ENCODE measurements at places on chromosomes 4 and X.

DNA sequence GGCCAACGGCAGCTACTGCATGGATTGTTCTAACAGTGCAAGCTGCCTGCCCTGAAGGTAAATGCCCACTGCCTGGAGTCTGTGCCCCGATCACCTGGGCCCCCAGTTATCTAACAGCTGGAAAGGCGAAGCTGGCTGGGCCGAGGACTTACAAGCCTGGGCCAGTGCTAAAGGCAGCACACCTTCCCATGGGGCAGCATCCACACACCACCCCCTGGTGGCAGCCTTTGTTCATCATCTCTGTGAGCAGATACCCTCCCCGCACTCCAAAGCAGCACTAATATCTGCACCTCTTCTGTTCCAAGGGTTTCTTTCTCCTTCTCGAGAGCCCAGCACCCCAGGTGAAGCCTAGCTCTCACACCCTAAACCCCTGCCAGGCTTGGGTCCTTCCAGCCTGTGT, 7.6 kb downstream of the SLC2A9 start:
- DNase-seq: peak; percentile 45

DNA sequence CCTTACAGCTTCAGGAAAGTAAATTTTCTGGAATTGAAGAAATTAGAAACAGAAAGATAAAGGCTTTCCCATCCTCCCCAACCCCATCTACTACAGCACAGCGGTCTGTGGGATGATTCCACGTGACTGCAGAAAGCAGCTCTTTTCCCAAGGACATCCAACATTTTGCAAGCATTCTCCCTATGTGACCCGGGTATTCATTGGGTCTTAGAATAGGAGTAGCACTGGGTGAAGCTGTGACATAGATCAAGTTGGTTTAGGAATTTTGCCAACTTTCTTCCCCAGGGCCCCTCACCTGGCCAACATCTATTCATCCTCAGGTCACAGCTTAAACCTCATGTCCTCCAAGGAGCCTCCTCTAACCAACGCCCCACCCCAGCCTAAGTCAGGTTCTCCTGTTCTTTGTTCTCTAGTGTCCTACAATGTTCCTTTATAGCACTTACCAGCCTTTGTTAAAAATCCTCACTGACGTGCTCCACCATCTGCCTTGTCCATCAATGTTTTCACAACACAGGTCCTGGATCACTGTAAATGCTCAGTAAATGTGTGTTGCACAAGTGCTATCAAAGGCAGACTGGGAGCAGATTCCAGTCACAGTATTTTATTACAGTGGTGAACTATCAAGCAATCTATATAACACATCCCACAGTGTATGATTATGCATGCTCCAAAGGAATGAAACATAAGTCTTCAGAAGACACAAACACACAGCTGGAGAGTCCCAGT, 80.9 kb upstream of the MTM1 start:
- DNase-seq: no peak

DNA sequence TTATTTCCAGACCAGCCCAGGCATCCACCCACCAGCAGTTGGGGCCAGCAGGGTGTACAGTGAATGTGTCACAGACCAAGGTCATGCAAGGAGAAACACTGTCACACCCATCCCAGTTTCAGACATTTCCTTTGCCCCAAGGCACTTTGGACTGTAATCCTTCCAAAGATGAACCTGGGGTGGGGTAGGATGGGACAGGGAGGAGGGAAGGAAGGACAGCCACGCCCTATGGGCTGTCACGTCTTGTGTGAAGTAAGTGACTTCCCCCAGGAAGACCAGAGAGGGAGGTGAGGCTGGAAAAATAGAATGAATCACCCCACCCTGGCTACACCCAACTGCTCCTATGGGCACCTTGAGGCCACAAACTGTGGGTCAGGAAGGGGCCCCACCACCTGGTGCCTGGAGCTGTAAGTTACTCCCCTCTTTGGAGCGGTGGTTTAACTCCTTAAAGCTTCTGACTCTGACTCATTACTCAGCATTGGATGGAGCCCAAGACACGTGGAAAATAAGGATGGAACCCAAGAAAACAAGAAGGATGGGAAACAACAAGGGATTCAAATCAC, 349.9 kb upstream of the KLF3 start:
- peak; percentile 75 for DNase-seq

DNA sequence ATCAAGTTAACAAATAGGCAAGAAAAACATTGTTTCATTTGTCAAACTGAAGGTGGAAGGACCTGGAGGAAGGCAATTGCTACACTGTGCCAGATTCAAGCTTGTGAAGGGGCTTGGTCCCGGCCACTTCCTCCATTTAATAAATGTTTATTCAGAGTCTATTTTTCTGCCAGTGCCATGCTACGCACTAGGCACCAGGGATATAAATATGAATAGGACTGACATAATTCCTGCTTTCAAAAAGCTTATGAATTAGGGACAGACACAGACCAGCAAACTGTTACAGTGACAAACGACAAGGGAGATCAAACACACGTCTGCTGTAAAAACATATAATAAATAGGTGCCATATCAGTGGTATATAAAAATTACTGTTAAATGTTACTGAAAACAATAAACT, 571 bp downstream of the TLR6 start:
- no peak for DNase-seq

DNA sequence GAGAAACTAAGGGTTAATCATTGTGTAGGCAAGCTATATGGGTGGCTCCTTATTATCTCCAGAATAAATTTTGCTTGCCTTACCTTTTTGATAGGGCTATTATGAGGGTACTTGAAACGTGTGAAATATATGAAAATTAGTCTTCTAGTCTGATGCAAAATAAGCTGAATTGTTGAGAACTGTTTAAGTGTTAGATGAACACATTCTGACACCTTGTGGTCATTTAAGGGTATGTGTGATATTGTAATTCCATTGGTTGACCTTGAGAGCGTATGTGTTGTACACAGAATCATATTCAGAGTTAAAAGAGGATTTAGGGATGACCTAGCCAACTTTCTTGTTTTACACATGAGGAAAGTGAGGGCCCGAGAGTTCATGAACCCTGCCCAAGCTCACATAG, 44.6 kb upstream of the LINC00632 start:
- DNase-seq: peak; percentile 22

- DNase-seq: peak; percentile 85
These were observed 129.7 kb downstream of the PLS3 start for GRCh38 chrX:115690511-115691216.

DNA sequence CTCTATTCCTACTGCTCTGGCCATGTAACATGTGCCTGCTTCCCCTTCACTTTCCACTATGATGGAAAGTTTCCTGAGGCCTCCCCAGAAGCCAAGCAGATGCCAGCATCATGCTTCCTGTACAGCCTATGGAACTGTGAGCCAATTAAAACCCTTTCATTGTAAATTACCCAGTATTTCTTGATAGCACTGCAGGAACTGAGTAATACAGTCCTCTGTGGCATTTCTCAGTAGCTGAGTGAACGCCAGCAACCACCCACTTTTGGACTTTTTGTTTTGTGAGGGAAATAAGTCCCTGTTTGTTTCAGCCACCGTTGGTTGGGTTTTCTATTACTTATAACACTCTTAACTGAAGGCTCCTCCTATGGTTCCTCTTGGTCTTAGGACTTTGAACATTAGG, 104.1 kb downstream of the C4orf51 start:
- no peak for DNase-seq

DNA sequence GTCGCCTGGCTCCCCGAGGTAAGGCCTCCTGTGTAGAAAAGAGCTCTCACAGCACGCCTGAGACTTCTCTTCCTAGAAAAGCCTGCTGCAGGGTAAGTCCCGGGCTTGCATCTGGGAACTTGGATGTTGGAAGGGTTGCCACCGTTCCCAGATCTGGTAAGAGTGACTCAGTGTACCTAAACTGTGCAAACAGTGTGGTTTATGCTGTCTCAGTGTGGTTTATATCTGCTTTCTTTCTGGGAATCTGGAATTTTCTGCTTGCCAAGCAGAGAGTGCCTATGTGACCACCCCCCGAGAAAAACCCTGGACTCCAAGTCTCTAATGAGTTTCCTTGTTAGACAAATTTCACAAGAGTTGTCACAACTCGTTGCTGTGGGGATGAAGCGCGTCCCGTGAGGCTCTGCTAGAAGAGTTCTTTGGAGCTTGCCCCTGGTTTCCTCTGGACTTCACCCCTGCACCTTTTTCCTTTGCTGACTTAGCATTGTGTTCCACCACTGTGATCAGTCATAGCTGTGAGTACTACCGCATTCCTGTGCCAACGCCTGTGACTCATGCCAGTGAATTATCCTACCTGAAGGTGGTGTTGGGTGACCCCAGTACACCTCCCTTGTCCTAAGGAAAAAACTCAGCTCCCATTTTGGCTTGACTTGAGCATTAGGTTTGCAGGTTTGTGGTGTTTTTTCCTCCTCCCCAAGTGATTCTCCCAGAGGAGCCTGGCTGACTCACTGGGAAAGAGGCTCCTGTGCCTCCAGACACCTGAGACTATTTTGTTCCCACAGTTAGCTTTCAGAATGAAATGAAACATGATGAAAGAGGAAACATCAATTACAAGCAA, 14.5 kb downstream of the SLC2A9 start:
- DNase-seq: peak; percentile 36

DNA sequence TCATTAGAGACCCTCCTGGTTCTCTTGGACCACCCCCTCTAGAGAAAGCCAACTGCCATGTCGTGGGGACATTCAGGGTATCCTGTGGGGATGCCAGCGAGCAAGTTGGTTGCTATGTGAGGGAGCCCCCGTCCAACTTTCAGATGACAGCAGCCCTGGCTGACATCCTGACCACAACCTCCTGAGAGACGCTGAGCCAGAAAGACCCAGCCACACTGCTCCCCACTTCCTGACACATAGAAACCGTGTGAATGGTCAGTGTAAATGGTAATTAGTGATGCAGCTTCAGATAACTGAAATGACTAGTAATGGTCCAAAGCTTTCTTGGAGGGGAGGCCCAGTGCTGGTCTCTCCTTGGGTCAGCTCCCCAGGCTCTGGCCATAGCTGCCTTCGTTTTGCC, 10.8 kb downstream of the CLCN4 start:
- no peak for DNase-seq

- DNase-seq: no peak
These were observed 9.6 kb upstream of the GRSF1 start for GRCh38 chr4:70849291-70849690.

- DNase-seq: peak; percentile 66
These were observed 108.1 kb downstream of the UCHL1 start for GRCh38 chr4:41364876-41365275.

DNA sequence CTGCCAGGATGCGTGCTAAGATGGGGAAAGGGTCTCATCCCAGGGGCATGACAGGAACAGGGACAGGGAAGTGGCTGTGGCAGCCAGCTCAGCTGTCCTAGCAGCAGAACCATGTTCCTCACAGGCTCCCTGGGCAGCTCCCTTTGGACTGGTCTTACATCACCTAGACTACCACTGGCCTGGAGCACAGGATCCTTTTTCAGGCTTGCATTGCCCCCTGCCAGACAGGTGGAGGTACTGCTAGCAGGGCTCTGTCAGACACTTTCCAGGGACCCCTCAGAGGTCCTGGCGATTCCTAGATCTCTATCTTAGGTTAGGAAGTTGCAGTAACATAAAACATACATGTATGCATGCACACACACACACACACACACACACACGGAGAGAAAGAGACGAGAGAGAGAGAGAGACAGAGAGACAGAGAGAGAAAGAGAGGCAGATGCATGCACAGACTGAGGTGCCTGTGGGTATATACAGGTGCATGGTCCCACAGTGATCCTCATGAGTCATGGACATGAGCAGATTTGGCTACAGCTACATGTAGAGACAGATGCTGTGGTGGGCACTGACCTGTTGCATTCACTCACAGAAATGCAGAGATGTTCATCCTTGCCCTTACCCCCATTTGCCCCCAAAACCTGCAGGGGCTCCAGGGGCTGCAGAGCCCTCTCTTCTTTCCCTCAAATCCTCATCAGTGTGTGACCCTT, 63.6 kb downstream of the STARD8 start:
- peak; percentile 41 for DNase-seq

GRCh38 chr4:6739920-6740319, 23.9 kb downstream of the BLOC1S4 start:
- no peak for DNase-seq

DNA sequence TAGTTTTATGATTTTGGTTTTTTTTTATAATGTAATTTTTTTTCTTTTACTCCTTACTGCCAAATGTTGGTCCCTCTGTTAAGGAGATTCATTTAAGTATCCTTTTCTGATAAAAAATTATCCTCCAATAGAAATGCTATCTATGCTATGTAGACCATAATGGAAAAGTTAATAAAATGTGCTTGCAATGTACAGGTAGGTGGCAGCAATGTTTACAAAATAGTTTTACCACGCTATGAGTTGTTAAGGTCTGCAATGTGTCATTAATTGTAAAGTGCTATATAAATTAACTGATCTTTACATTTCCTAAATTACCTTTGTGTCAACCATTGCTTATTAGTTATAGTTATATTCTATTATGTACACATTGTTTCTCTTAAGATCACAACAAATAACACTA, 3.8 kb upstream of the CENPC start:
- DNase-seq: peak; percentile 8

DNA sequence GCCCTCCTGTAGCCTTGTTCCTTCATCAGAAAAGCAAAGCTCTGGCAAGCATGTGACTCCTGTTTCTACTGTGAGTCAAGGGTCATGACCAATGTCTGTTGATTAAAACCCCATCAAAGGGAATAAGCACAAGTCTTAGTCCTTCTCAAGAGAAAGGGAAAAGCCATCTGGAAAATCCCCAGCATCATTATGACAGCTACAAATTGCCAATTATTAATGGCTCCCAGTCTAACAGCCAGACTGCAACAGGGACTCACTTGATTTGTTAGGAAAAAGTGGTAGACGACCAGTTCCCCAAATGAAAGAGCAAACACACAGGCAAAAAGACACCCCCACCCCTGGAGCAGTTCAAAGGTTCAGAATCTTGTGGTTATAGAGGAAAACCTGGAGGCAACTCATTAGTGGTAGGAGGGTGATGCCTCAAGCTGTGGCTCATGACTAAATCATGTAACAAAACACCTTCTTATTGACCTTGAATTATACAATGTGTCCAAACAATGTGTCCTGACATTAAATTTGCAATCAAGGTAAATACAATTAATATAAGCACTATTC, 315.7 kb downstream of the HNRNPD start:
- DNase-seq: no peak

DNA sequence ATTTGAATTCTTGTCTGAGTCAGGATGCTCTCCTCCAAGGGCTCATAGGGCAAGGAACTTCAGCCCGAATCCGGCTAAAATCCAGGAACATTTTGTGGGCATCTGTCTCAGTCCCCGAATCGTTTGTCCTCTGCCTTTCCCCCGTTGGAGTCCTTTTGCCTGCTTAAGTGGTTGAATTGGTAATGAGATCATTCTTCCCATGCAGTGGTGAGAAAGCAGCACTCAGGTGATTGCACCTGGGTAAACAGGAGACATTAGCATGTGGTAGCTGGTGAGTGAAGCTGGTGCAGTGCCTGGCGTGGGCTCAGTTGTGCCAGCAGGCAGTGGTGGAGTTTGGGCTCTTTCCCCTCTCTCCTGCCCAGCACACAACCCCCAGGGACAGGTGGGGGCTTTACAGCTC, 61.9 kb upstream of the MTM1 start:
- no peak for DNase-seq

- peak; percentile 35 for DNase-seq
These were observed 231.4 kb downstream of the PRDM5 start for GRCh38 chr4:120691106-120691505.

DNA sequence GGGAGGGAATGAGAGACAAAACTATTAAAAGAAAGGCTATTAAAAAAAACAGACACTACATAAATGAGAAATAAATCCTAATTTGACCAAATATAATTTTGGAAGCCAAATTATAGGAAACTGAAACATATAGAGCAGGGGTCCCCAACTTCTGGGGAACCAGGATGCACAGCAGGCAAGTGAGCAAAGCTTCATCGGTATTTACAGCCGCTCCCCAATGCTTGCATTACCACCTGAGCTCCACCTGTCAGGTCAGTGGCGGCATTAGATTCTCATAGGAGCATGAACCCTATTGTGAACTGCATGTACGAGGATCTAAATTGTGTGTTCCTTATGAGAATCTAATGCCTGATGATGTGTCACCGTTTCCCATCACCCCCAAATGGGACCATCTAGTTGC, 28.4 kb downstream of the ABCG2 start:
- no peak for DNase-seq
